ENCODE measurements at places on chromosomes 12 and 14. TPM values are rescaled to one million over a fixed set of nuclear protein-coding genes. Genes with fewer than 3 reads are reported as not detected.

DNA sequence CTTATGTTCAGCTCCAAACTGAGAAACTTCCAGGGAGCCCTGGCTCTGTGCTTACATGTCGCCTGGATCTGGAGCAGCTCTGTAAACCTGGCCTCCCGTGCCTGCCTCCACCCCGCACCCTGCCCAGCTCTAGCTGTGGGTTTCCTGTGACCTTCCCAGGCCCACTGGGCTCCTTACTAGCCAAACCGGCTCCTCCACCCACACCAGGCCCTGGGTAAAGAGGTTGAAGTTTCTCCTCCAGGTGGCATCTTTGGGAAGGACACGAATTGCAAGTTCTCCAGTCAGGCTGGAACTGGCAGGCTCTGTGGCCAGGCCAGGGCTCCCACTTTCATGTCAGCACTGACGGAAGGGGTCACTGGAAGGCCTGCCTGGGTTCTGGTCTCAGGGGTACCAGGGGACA lies 60.9 kb upstream of the ZFP36L1 start:
- DNase-seq: no peak

GRCh38 chr12:124750787-124751471 lies 112.7 kb downstream of the SCARB1 start:
- no peak for DNase-seq

- peak; percentile 26 for DNase-seq
Measured at GRCh38 chr12:9642606-9643265, 26.8 kb upstream of the CLEC2D start.

DNA sequence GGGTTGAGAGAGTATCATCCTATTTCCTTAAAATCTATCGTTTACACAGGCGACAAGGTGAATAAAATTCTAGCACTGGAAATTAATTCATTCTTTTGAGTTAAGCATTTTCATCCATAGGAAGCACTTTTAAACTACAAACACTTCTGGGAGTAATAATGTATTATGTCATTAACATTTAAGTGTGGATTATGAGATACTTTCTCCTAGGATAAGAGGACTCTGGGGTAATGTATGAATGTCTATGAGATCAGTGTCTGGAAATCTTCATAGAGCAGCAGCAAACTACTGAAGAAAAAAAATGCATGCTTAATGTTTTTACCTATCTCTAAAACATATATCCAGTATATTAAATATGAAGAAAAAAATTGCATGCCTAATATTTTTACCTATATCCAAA lies 86.9 kb downstream of the EPS8 start:
- no peak for DNase-seq

CMAS gene
- total RNA-seq: 92.6 TPM

TUNAR gene
- total RNA-seq: not detected

MVK gene
- total RNA-seq: 25.1 TPM
